Activated naive CD8-positive, alpha-beta T cell treated with anti-CD3 and anti-CD28 coated beads, Interleukin-2, amount 10 ng/mL, durations not matched to agents 7 days and 5 days (primary cell): ENCODE measurements at places on chromosomes 11 and 22. TPM values are rescaled to one million over a fixed set of nuclear protein-coding genes. Genes with fewer than 3 reads are reported as not detected.

The P2RY6 gene
- 0.44 TPM for total RNA-seq

The CCDC88B gene
- total RNA-seq, result 142 TPM

The CASP12 gene
- not detected for total RNA-seq

The DENND5A gene
- total RNA-seq, result 74.3 TPM

The PRR33 gene
- not detected for total RNA-seq

The MLC1 gene
- 4.2 TPM for total RNA-seq

The CD3E gene
- total RNA-seq, result 607 TPM

DNA sequence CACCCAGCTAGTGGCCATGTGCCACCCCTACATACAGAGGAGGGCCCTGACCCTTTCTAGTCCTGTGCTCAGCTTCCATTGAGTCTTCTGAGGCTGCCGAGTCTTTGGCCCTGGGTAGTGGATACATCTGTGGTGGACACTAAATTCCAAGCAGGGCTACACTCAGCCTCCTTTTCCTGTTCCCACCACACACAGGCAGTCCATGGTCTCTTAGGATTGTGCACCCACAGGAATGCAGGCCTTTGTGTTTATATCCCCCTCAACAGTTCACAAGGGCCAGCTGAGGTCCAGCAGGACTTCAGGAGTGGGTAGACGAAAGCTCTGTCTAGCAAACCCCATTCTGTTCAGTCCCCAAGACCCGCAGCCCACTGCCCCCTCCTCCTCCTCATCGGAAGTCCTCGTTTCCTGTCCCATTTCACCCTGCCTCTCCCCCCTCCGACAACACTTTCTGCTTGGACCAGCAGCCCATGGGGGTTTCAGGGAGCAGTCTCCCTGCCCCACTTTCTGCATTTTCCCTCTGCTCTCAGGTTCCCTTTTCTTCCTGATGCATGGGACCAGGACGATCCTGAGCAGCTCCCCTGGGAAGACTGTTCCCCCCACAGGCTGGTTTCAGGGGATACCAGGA lies 91.8 kb downstream of the SWAP70 start:
- DNase-seq, result no peak

- DNase-seq, result no peak
Observed at GRCh38 chr11:1665313-1665712, 31.7 kb upstream of the KRTAP5-6 start.

DNA sequence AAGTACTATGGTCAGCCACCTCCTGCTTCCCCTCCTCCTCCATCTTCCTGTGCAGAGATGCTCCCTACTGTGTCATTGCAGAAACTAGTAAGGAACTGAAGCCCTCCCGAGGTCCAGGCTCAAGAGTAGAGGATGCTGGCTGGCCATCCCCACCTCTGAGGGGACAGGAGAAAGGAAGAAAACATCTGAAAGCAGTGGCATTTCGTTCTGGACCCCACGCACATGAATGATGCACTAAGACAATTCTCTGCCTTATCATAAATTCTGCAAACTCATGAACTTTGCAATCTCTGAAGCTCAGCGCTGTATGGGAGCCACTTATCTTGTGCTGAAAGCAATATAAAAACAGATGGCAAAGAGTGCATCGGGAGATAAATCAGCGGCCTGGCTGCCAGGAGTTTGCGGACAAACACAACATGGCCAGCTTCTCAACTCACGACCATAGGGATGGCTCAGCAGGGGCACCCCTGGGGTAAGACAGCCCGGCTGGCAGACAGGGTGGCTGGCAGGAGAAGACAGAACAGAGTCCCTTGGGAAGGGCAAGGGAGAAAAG lies 306.4 kb downstream of the NXPE2 start:
- no peak for DNase-seq

DNA sequence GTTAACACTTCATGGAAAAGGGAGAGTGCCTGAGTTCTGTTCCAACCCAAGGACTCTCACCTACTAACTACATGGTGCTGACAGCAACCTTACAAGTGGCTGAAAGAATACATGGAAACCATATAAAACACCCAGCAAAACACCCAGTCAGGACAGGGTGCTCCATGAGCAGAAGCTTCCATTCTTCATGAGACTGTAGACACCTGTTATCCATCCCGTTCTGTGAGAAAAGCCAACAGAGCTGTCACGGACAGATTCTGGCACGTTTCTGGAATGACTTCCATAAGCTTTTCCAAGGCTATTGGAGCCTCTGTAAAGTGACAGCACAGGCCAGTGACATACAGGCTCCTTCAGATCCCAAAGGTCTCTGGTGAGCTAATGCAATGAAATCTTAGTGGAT lies 23.2 kb downstream of the PRR14L start:
- no peak for DNase-seq

- no peak for DNase-seq
Observed at GRCh38 chr11:132590554-132590953, 941.7 kb downstream of the OPCML start.

DNA sequence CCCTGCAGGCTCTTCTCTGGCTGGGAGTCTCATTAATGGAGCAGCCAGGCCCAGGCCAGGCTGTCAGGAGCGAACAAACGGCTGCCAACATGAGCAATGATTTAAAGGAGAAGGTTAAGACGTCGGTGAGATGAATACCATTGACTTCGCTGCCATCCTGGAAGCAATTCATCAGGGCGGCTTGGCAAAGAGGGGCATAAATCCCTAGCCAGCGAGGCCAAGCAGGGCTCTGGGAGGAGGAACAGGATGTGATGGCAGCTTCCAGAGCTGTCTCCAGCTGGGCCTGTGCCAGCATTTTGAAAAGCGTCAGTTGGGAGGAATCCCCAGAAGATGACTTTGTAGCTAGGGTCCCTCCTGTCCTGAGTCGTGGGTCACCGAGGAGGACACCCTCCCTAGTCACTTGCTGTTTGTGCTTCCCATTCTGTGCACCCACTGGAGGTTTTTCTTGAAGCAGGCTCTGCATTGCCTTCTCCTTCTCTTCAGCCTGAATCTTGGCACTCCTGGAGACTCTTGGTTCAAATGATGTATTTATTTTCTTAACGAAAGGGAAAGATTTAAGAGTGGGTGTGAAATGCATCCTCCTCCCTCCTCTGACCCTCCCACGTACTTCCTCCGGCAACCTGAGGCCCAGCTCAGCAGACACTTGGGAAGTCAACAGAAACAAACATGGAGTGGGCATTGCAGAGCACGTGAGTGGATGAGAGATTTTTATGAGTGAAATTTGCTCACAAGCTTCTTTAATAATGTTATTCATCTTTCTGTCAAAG lies 476.3 kb upstream of the CADM1 start:
- no peak for DNase-seq

DNA sequence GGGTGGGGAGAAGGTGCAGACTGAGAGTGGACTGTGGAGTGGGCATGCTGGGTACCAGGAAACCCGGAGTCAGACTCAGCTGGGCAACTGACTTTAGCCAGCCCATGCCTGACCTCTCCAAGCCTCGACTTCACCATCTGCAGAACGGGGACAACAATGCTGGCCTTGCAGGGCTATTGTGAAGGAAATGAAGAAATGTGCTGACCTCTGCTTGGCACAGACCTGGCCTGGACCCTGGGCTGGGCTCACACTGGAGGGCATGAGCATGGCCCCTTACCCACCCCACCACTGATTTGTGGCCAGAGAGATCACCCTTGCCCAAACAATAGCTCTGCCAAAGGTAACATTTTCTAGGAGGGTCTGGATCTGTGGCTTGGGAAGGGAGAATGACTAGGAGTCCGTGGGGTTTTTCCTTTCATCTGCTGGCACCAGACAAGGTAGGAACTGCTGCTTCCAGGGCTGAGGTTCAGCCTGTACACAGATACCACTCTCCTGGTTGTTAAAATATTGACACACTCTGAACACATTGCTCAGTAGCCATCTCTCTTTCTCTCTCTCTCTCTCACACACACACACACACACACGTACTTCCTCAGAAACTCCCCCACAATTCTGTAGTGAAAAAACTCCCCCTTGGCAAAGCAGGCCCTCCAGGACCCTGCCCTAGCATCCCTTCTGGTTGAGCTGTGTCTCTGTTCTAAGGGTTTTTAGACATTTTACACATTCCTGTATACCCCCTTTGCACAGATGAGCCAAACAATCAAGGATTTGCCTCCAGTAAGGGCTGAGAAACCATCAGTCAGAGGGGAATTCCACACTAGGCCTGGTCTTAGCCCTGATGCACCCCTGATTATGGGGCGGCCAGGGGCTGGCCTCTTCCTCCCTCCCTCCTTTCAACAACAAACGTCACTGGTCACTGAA lies 1.0 kb downstream of the MOGAT2 start:
- no peak for DNase-seq

- DNase-seq, result no peak
Observed at GRCh38 chr11:57793351-57794115, 31.9 kb downstream of the CTNND1 start.

GRCh38 chr11:101264306-101264705 lies 134.7 kb upstream of the PGR start:
- no peak for DNase-seq

GRCh38 chr11:123678246-123678645 lies 23.8 kb upstream of the SCN3B start:
- DNase-seq, result no peak

- DNase-seq, result no peak
Observed at GRCh38 chr11:97048481-97048880, 658.7 kb downstream of the JRKL start.

DNA sequence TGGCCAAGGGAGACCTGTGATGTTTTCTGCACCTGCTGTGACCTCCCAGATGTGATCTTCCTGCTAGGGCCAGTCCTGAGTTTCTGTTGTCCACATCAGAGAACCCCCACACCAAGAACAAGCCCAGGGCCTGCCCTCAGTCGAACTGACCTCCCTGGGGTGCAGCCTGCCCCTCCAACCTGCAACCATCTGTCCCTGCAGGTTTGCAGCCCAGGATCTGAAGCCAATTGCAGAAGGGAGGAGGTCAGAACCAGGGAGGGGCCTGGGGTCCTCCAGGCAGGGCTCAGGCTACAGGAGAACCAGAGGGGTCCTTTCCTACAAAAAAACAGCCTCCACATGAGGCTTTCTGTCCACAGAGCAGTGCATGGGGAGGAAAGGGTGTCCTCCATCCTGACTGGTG lies 807 bp downstream of the TRIM3 start:
- DNase-seq, result no peak

- no peak for DNase-seq
Observed at GRCh38 chr11:133258751-133259150, 273.6 kb downstream of the OPCML start.

DNA sequence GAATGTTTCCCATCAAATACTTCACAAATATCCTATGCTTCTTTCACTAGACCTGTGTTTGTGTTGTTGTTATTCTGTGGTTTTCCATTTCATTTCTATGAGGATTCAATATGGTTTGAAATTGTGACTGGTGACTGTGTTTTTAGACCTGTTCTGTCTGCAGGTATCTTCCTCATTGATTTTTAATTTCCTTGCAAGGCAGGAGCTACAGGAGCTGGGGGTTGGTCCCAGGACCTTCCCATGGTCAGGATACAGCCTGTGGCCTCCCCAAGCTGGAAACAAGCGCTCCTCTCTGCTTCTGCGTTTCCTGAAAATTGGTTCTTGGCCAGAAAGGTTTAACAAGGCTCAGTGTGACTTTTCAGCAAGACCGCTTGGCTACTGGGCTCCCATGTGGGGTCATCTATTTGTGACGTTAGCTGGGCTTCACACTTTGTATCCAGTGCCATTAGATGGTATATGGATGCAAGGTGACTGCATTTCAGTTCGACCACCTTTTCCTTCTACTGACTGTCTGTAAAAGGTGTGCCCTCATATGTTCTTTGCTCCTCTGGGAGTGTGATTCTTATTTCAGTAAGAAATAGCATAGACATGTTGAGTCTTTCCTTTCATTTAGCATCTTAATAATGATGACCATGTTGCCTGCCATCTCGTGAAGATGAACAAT lies 21.5 kb downstream of the IGLL5 start:
- no peak for DNase-seq

GRCh38 chr11:85828640-85828978 lies 17.7 kb upstream of the SYTL2 start:
- no peak for DNase-seq

DNA sequence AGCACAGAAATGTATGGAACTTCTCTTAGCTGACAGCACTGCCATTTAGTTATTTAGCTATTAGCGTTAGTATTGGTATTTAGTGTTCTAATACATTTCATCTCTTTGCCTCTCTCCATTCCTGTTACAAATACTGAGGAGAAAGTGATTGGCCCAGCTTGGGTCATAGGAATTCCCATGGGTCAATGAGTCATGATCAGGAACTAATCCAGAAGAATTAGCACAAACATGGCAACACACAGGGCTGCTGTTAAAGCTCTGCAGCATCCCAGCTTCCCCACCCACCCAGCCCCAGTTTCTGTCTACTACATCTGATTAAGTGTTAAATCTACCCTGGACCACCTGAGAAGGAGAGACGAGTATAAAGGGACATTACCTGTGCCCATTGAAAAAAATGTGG lies 36.1 kb downstream of the PDGFD start:
- no peak for DNase-seq

- DNase-seq, result no peak
Observed at GRCh38 chr11:59724066-59724465, 10.4 kb upstream of the OR10V1 start.

- no peak for DNase-seq
Observed at GRCh38 chr22:19761725-19762567, 1.4 kb downstream of the TBX1 start.

- no peak for DNase-seq
Observed at GRCh38 chr22:37734964-37735451, 38.2 kb downstream of the TRIOBP start.

DNA sequence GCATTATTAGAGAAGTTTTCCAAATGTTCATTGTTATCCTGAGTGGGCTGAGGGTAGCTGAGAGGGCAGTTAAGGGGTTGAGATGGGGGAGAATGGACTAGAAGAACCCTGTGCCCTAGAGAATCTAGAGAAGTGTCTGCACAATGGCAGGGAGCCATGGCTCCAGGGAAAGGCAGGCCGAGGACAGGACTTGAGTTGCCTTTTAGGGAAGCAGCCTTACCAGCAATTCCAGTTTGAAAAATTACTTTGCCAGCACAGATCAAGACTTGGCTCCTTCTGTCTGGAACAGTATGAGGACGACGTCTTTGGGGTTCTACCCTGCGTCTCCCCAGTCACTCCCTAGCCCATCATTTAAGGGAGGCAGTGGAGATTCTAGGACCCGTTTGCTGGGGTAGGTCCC lies 25.7 kb upstream of the MICAL3 start:
- DNase-seq, result no peak
